ENCODE measurements at places on chromosomes 2 and 18. TPM values are rescaled to one million over a fixed set of nuclear protein-coding genes. Genes with fewer than 3 reads are reported as not detected.
A peak's percentile ranks its signal among the peaks of the same experiment; 100 is the strongest.

DNA sequence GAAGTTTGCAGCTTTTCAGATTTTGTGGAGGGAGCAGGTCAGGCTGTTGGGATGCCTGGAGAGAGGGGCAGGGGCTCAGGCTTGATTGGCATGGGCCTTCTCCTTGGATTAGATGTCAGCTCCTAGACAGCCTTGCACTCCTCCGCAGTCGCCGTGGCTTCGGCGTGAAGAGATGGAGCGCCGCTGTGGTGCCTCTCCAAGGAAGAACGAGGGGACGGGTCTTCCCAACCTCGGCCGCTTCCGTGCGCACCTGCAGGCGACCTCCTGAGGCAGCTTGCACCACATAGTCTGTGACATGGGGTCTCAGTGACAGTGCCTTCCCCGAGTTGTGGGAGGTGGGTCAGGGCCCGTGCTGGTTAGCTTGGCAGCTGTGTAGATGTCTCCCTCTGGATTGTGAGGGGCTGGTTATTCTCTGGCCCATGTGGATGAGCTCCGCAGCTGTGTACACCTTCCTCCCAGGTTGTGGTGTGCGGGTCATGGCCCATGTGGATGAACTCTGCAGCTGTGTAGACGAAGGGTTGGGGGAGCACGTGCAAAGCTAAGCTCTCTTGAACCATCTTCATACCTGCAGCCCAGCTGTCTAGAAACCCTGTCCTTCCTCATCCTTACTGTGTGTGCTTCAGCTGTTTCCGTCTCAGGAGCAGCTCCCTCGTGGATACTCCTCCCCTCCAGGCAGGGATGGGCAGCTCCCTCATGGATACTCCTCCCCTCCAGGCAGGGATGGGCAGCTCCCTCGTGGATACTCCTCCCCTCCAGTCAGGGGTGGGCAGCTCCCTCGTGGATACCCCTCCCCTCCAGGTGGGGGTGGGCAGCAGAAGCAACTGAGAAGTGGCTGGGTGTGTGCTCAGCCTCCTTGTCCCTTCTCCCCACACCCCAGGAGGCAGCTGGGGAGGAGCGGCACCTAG is 170.3 kb downstream of the LDLRAD4 start:
- H3K36me3 ChIP-seq, result peaks cover 7% of the 10 kb centered on the region
- no peak overlapping the region for H3K4me3 ChIP-seq
- DNase-seq, result no peak
- peaks cover 5% of the 10 kb centered on the region for H3K27me3 ChIP-seq
- peak overlapping the region; percentile 27 for H3K27ac ChIP-seq

GRCh38 chr2:36333350-36334012 is 22.1 kb upstream of the CRIM1 start:
- H3K27me3 ChIP-seq, result no peaks in the 10 kb centered on the region
- H3K27ac ChIP-seq, result no peak overlapping the region
- no peaks in the 10 kb centered on the region for H3K36me3 ChIP-seq
- peaks cover 18% of the 10 kb centered on the region for H3K4me1 ChIP-seq

Gene KATNAL2
- 7.9 TPM for total RNA-seq

- H3K4me3 ChIP-seq, result no peak overlapping the region
- no peaks in the 10 kb centered on the region for H3K27me3 ChIP-seq
- H3K4me1 ChIP-seq, result no peaks in the 10 kb centered on the region
- no peak for DNase-seq
- H3K27ac ChIP-seq, result no peak overlapping the region
Observed at GRCh38 chr2:105556366-105556765, 157.5 kb upstream of the FHL2 start.

- H3K27me3 ChIP-seq, result peaks cover 4% of the 10 kb centered on the region
- no peak overlapping the region for H3K27ac ChIP-seq
- DNase-seq, result no peak
Observed at GRCh38 chr2:10845640-10846039, 33.1 kb upstream of the PDIA6 start.

DNA sequence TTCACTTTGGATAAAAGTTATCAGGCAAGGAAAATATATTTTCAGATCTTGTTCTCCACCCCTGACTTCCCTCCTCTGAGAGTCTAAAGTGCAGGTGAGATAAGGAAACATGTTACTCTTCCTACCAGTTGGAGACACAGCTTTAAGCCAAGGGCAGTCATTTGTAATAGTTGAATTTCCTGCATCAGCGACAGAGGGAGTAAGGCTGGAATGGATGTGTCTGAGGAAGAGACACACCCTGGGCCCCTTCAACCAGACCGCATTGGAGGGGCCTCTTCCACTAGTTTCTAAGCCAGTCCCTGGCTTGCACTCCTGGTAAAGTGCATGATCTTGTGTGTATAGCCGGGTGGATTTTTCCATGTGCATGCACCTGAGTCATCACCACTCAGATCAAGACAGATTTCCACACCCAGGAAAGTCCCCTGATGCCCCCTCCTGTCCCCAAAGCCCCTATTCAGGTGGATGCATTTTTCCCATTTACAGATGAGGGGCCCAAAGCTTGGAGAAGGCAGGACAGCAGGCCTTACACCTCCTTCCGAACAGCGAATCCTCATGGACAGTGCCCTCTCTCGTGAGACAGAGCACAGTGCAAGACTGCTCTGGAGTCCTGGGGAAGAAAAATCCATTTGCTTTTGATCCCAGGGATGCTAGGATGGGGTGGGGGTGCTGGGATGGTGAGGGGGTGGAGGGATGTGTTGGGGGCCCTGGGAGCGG is 66.7 kb upstream of the SH3RF3 start:
- no peaks in the 10 kb centered on the region for H3K36me3 ChIP-seq
- no peaks in the 10 kb centered on the region for H3K27me3 ChIP-seq
- DNase-seq, result no peak
- H3K27ac ChIP-seq, result no peak overlapping the region

Gene TSN
- 264 TPM for total RNA-seq

DNA sequence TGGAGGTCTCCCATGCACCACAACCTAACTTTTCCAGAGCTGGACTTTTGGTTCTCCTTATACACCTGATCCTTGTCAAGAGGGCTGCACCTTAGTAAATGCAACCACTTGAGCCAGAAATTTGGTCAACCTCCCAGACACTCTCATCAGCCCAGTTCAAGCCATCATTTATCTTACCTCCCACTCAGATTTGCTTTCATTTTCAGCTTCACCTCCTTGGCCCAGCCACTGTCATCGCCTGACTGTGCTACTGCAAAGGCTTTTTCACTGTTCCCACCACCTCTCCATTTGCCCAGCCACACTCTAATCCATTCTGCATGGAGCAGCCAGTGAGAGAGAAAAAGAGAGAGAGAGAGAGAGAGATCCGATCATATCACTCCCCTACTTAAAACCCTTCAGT is 112.4 kb upstream of the DDX18 start:
- H3K27me3 ChIP-seq, result no peaks in the 10 kb centered on the region
- H3K4me1 ChIP-seq, result no peaks in the 10 kb centered on the region
- no peak overlapping the region for H3K27ac ChIP-seq
- no peak overlapping the region for H3K4me3 ChIP-seq
- DNase-seq, result no peak

DNA sequence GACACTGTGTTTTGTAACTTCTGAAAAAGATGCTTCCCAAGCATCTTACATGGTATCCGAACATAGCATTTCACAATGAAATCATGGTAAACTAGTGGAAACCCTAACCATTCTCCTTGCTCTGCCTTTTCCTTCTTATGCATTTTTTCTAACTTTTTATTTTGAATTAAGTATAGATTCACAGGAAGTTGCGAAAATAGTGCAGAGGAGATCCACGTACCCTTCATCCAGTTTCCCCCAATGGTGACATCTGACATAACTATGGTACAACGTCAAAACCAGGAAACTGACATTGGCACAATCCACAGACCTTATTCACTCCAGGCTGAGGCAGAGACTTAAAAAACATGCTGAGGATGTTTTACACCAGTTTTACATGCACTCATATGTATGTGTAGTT is 38.3 kb downstream of the AAK1 start:
- no peak for DNase-seq
- H3K27ac ChIP-seq, result no peak overlapping the region
- peaks cover 12% of the 10 kb centered on the region for H3K4me1 ChIP-seq
- peaks cover 40% of the 10 kb centered on the region for H3K36me3 ChIP-seq
- H3K27me3 ChIP-seq, result peaks cover 3% of the 10 kb centered on the region

DNA sequence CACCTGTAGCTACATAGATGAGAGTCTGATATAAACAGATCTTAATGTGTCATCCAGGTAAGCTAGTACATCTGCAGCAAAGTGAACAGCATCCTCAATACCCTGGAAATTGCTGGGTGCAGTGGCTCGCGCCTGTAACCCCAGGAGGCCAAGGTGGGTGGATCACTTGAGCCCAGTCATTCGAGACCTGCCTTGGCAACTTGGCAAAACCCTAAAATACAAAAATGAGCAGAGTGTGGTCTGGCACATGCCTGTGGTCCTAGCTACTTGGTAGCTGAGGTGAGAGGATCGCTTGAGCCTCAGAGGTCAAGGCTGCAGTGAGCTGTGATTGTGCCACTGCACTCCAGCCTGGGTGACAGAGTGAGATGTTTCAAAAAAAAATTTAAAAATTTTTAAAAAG is 233.9 kb upstream of the SP5 start:
- H3K4me3 ChIP-seq, result no peak overlapping the region
- no peaks in the 10 kb centered on the region for H3K36me3 ChIP-seq
- H3K27ac ChIP-seq, result no peak overlapping the region
- no peaks in the 10 kb centered on the region for H3K4me1 ChIP-seq
- no peak for DNase-seq

- H3K27me3 ChIP-seq, result no peaks in the 10 kb centered on the region
- H3K36me3 ChIP-seq, result no peaks in the 10 kb centered on the region
- H3K4me1 ChIP-seq, result no peaks in the 10 kb centered on the region
- H3K4me3 ChIP-seq, result no peak overlapping the region
- DNase-seq, result no peak
Observed at GRCh38 chr2:115413791-115414190, 971.4 kb downstream of the DPP10 start.

GRCh38 chr18:23528580-23529472 is 25.5 kb downstream of the RMC1 start:
- H3K4me3 ChIP-seq, result peak overlapping the region; percentile 11
- H3K36me3 ChIP-seq, result peaks cover 48% of the 10 kb centered on the region
- DNase-seq, result no peak
- no peak overlapping the region for H3K27ac ChIP-seq

GRCh38 chr2:191500884-191501560 is 176.9 kb upstream of the NABP1 start:
- no peaks in the 10 kb centered on the region for H3K36me3 ChIP-seq
- DNase-seq, result no peak
- H3K4me1 ChIP-seq, result peaks cover 7% of the 10 kb centered on the region
- H3K27ac ChIP-seq, result no peak overlapping the region
- no peak overlapping the region for H3K4me3 ChIP-seq
- H3K27me3 ChIP-seq, result no peaks in the 10 kb centered on the region

GRCh38 chr2:196275646-196276352 is 104.4 kb upstream of the STK17B start:
- H3K36me3 ChIP-seq, result peaks cover 13% of the 10 kb centered on the region
- no peak overlapping the region for H3K27ac ChIP-seq
- H3K27me3 ChIP-seq, result no peaks in the 10 kb centered on the region
- H3K4me3 ChIP-seq, result no peak overlapping the region
- DNase-seq, result no peak

DNA sequence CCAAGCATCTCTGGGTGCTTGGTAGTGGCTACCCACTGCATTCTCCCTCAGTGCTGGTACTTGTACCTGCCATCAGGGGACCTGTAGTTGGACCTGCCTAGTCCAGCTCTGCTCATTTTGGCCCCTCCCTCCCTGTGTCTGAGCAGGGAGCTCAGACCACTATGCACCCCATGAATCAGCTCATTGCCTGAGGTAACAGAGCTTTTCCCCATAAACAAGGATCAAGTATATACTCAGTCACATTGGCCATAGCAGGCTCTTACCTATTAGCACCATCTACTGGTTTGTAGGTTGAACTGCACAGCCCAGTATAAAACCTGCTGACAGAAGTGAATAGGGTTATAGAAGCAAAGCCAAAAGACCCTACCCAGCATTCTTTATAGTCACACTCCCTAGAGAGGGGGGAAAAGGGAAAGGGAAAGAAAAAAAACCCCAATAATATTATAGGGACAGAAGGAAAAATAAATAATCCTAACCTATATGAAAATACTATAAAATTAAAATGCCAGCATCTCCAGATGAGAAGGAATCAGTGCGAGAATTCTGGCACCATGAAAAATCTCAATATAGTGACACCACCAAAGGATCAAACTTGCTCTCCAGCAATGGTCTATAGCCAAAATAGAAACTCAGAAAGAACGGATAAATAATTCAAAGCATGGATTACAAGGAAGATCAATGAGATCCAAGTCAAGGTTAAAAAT is 6.9 kb upstream of the FLACC1 start:
- H3K27me3 ChIP-seq, result no peaks in the 10 kb centered on the region
- DNase-seq, result peak; percentile 22
- H3K27ac ChIP-seq, result no peak overlapping the region
- H3K36me3 ChIP-seq, result peaks cover 26% of the 10 kb centered on the region
- H3K4me3 ChIP-seq, result no peak overlapping the region

Gene UGT1A5
- total RNA-seq, result not detected

GRCh38 chr2:39629646-39630045 is 36.1 kb upstream of the TMEM178A start:
- H3K4me1 ChIP-seq, result peaks cover 5% of the 10 kb centered on the region
- no peak overlapping the region for H3K27ac ChIP-seq
- DNase-seq, result no peak

DNA sequence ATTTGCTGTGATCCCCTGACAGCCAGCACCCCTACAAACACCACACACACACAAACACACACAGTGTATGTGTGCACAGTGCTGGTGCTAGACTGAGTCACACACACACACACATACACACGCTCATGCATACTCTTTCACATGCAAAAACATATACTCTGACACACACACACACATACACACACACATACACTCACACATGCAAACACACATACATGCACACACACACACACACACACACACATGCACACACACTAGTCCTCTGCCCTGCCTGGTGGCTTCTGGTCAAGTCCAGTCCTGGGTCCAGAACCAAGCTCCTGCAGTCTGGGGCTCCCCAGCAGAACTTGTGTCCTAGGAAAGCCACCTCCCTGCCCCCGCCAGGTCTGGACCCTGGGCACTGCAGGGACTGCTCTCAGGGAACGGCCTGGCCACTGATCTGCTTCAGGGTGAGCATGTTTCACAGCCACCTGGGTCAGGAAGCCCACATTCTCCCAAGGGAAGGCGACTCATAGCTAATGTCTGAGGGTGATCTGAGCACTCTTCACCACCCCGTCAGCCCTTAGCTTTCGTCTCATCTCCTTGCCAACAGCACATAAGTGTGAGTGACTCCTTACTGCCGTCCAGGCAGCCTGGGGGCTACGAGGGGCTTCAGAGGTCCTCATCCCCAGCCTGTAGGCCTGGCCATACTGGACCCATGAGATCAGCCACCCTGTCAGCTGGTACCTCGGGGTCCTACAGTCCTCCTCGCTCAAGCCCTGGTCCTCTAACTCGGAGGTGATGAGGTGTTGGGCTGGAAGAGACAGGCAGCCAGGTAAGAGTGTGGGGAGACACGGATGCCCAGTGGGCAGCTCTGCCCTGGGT is 88.1 kb downstream of the MCFD2 start:
- H3K27me3 ChIP-seq, result peaks cover 9% of the 10 kb centered on the region
- peaks cover 16% of the 10 kb centered on the region for H3K4me1 ChIP-seq
- no peak for DNase-seq
- H3K4me3 ChIP-seq, result no peak overlapping the region
- H3K27ac ChIP-seq, result no peak overlapping the region
- peaks cover 3% of the 10 kb centered on the region for H3K36me3 ChIP-seq

Gene UNC50
- total RNA-seq, result 33.0 TPM

Gene PLGLB1
- total RNA-seq, result 1.1 TPM

Gene SLC4A5
- total RNA-seq, result 4.2 TPM

Gene KCNJ13
- total RNA-seq, result not detected

- peaks cover 11% of the 10 kb centered on the region for H3K27me3 ChIP-seq
- H3K27ac ChIP-seq, result peak overlapping the region; percentile 97
- H3K4me3 ChIP-seq, result peak overlapping the region; percentile 97
- DNase-seq, result peak; percentile 56
- peaks cover 27% of the 10 kb centered on the region for H3K4me1 ChIP-seq
Observed at GRCh38 chr2:218569038-218569431, 396 bp downstream of the CNOT9 start.

Gene SFT2D3
- 4.9 TPM for total RNA-seq
